ENCODE measurements at places on chromosomes 16 and 17.
A peak's percentile ranks its signal among the peaks of the same experiment; 100 is the strongest.

DNA sequence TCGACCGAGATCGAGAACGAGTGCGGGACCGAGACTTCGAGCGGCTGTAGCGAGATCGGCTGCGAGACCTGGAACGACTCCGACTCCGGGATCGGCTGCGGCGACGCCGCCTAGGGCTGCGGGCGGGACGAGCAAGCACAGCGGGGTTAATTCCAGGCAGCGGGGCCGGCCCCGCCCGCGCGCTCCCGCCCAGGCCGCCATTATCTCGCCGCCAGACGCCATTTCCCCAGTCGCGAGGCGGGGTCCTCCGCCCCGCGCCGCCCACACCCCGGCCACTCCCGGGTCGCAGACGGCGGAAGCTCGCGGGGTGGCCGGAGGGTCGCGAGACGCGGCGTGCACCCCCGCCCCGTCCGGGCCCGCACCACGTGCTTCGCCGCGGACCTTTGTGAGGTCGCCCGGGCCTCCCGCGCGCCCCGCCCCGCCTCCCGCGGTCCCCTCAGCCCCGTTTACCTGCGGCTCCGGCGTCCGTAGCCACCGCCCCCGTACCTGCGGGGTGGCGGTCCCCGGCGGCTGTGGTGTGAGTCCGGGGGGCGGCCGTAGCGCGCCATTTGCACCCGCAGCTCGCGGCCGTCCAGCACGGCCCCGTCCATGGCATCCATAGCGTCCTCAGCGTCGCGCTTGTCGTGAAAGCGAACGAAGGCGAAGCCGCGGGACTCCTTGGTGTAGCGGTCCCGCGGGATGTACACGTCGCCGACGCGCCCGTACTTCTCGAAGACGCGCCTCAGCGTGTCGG, 616 bp downstream of the SRSF2 start:
- DNase-seq: no peak

DNA sequence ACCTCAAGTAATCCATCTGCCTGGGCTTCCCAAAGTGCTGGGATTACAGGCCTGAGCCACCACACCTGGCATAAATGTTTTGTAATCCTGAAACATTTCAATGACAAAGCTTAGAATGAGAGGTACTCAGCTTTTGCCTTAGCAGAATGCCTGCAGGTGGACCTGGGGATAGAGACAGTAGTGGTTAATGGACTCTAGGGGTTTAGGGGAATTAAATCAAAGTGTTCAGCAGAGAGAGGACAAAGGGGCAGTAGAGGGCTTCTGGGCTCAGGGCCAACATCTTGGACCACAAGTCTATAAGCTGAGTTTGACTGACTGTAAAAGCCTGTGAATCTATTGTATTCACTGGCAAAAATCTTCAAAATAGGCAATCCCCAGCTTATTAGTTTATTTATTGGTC, 36.0 kb upstream of the MED13 start:
- no peak for DNase-seq

GRCh38 chr17:51015145-51015558, 105.5 kb downstream of the SPAG9 start:
- DNase-seq: no peak

GRCh38 chr17:1906662-1907101, 76.9 kb downstream of the RPA1 start:
- DNase-seq: no peak

DNA sequence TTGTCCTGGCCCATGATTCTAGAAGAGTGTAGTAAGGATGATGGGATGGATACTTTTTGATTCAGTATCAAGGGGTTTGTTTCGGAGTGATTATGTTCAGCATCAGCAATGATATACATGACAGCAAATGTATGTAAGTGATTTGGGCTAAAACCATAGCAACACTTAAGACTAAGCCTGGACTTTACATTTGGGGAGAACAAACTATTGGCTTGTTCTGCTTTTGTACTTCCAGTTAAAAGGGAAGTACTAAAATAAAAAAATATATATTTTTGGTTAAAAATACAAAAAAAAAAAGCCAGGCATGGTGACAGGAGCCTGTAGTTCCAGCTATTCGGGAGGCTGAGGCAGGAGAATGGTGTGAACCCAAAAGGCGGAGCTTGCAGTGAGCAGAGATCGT, 20.5 kb upstream of the DHX8 start:
- DNase-seq: no peak

GRCh38 chr16:35745821-35746248, 2286.4 kb downstream of the TP53TG3F start:
- no peak for DNase-seq

DNA sequence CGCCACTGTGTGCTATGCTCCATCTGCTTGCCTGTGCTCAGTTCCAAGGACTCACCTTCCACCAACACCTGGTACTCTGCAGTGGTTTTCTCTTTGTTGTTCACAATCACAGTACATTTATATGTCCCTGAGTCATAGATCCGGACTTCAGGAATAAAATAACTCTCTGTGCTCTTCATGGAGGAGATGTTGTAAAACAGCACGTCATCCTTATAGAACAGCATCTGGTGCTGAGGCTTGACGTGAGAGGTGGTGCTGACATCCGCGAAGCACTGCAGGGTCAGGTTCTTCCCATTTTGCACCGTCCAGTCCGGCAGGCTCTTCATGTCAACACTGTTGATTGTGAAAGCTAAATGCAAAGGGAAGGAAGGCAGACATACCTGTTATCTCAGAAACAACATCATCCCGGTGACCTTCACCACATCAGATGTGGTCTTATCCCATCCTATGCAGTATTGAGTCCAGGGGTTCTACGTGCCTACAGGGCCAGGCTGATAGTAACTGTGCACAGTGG, 12.8 kb downstream of the PECAM1 start:
- DNase-seq: no peak

- DNase-seq: no peak
Measured at GRCh38 chr16:69620573-69620972, 54.8 kb downstream of the NFAT5 start.

DNA sequence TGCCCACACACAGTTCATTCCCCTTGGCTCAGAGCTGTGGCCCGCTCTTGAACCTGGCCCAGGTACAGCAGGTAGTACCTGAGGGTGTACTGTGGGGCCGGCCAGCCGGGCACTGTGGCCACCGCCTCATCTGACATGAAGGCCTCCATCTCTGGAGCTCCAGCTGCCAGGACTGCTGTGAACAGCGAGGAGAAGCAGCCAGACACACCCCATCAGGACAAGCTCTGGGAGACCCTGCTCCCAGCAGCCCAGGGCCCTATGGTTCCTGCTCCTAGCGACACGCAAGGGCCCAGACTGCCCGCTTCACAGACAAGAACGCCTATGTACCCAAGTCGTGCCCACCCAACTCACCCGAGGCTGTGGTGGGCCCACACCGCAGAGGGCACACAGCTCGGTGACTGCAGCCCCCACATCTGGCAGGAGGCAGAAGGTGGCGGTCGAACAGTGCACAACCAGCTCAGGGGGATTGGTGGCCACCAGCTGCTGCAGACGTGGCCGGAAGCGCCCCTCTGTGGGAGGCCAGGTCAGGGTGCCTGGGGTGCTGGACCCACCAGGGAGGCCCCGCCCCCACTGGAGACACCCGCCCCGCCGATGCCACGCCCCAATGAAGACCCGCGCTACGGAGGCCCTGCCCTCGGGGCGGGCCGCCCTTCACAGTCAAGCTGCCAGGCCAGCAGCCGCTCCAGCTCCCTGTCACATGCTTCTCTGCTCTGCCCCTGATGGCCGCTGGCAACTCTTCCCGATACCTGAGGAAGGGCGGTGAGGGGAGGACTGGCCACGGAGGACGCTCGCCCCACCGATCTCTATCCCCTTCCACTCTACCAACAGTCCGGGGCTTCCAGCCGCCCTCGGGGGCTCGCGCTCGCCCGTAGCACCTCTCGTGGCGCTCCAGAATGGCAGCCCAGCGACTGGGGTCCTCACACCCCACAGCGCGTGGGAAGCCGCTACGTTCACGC, 1.1 kb upstream of the STUB1 start:
- no peak for DNase-seq

GRCh38 chr16:57679016-57679415, 10.9 kb downstream of the ADGRG3 start:
- no peak for DNase-seq

DNA sequence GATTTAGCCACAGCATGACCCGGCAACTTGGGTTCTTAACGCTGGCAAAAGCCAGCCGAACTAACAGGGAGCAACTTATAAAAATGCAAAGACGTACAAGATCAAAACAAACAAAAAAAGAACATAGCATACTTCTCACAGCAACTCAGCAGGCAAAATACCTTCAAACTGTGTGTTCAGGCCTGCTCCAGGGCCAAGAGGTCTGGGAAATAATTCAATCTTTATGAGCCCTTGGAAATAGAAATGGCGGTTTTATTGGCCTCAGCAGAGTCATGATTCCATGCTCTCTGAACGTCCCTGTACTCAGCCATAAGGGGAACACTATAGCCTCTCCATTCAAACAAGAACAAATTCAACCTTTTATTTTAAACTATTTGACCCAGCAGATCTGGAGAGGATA, 101.3 kb upstream of the C17orf78 start:
- no peak for DNase-seq

GRCh38 chr16:51149251-51149661, 1.8 kb downstream of the SALL1 start:
- no peak for DNase-seq

DNA sequence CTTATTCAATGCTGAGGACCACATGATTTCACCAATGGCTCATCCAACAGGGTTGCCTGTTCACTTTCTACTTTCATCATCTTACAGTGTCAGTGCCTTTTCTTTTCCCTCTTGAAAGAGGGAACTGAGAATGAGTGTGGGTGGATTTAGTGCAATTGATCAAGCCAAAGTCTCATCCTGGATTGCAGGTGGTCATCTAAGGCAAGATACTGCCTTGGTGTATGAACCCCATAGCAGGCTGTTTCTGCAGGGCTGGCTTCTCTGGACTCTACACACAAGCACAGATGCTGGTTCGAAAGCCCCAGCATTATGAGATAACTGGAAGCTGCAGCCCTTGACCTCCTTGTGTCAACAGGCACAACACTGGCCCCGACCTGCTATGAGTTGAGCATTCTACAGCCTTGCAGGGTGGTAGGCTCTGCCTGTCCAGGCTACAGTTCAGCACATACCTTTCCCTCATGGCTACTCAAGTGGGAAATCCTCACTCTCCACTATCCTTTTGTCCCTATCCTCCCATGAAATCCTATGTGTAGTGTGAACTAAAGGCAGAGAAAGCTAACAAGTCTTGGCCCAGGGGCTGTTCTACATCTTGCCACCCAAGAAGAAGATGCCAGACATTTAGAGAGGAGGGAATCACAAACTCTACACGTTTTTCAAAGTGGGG, 358.7 kb downstream of the SLC39A11 start:
- DNase-seq: peak; percentile 19

GRCh38 chr16:30413112-30413806, 5.9 kb downstream of the ZNF771 start:
- no peak for DNase-seq

DNA sequence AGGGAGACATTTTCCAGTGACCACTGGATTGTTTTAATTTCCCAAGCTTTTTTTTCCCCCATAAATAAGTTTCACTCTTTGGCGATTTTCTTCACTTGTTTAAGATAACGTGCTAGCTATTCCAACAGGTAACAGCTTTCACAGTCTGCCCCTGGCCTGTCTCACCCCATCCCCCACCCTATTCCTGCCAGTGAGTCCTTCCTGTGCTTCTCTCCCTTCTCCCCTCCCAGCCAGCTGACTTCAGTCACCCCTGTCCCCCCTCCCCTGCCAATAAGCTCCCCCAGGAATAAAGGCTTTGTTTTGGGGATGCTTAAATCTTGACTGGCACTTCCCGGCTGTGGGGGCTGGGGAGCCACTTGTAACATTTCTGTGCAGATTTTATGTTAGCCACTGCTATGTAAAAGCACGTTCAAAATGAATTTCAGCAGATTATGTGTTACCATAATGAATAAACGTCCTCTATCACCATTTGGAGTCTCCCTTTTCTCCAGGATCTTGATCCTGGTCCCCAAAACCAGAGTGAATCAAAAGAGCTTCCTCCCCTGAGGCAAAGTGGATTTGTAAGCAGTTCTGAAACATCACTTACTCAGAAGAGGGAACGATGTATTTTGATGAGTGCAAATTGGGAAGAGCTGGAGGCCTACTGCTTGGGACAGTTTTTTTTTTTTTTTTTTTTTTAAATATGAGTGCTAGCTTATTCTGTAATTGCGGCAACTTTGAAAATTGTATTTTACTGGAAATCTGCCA, 58.2 kb downstream of the IGF2BP1 start:
- no peak for DNase-seq

- no peak for DNase-seq
Measured at GRCh38 chr16:8963010-8963820, 491 bp downstream of the USP7 start.

- no peak for DNase-seq
Measured at GRCh38 chr17:63609816-63610573, 9.3 kb downstream of the TACO1 start.

DNA sequence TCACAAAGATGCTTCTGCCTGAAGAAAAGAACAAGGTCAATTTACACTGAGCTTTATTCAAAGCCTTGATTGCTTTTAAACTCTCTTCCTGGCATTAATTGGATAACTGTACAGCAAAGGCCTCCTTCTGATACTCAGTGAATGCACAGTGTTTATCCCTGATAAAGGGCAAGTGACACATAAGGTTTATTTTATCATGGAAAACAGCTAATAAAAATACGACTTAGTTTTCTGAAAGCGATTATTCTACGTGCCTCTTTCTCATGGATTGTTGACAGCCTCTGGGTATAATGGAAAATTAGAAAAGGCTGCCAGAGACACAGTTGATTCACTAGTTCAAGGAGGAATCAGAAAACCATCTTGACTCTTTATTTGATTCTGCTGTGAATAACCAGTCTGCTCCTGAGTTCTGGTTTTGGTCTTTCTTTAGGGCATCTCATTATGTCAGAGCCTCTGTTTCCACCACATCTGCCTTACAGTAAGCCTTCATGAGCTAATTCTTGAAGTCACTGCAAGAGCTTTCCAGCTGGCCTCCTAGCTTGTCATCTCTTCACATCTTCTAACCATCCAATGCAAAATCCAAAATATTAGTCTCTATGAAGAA, 212.9 kb downstream of the CNTNAP4 start:
- DNase-seq: no peak

- no peak for DNase-seq
Measured at GRCh38 chr16:15811481-15812400, 45.1 kb downstream of the MYH11 start.

DNA sequence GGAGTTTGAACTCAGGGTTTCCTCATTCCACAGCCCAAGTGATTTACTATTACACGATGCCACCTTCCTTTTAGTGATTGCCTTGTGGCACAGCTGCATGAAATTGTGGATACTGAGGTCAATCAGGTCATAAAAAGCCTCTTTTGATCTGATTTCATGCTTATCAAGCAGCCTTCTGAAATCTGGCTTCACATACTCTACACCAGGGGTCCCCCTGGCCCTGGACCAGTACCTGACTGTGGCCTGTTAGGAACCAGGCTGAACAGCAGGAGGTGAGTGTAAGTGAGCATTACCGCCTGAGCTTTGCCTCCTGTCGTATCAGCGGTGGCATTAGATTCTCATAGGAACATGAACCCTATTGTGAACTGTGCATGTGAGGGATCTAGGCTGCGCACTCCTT, 13.8 kb downstream of the SLFN5 start:
- no peak for DNase-seq

GRCh38 chr16:74100395-74101326, 196.0 kb upstream of the PSMD7 start:
- DNase-seq: no peak
